ENCODE measurements at places on chromosomes 7 and 10. TPM values are rescaled to one million over a fixed set of nuclear protein-coding genes. Genes with fewer than 3 reads are reported as not detected.

- no peak overlapping the region for H3K27ac ChIP-seq
- H3K4me3 ChIP-seq = peak overlapping the region; percentile 51
- no peak for DNase-seq
Measured at GRCh38 chr10:124740369-124741280, 3.6 kb downstream of the FAM53B start.

GRCh38 chr10:21681156-21681555 lies 147.1 kb downstream of the MLLT10 start:
- H3K4me1 ChIP-seq = no peaks in the 10 kb centered on the region
- no peak overlapping the region for H3K4me3 ChIP-seq
- H3K27ac ChIP-seq = no peak overlapping the region
- no peak for DNase-seq

Gene OGDHL
- 1.0 TPM for total RNA-seq

Gene SORCS1
- total RNA-seq = not detected

GRCh38 chr7:106563466-106564150 lies 97.3 kb downstream of the CCDC71L start:
- H3K4me1 ChIP-seq = peaks cover 10% of the 10 kb centered on the region
- H3K27me3 ChIP-seq = no peaks in the 10 kb centered on the region
- no peak overlapping the region for H3K27ac ChIP-seq
- peak; percentile 26 for DNase-seq
- H3K36me3 ChIP-seq = peaks cover 3% of the 10 kb centered on the region

DNA sequence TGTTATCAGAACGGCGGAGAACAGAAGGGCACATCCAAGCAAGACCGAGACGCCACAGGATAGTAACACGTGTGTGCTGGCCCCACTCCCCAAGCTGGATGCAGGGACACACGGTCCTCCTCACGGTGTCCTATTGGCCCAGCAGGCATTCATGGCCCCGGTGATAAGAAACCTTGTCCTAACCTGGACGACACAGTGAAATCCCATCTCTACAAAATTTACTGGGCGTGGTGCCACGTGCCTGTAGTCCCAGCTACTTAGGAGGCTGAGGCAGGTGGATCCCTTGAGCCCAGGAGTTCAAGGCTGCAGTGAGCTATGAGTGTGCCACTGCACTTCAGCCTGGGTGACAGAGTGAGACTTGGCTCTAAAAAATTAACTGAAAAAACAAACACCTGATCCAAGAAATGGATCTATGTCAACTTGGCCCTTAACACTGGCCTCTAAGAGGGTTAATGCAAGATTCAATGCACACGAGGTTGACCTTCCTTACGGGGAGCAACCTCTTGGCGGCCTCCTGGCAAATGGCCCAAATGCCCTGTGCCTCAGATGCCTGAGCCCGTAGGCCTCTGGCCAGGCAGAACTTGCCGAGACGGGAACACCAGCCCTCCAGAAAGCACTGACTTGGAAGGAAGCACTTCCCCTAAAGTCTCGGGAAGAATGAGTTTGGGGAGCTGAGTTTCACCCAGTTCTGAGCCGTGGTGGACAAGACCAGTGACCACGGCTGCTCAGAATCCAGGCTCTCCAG lies 72.3 kb downstream of the ZRANB1 start:
- H3K27me3 ChIP-seq = no peaks in the 10 kb centered on the region
- no peak overlapping the region for H3K4me3 ChIP-seq
- no peak overlapping the region for H3K27ac ChIP-seq
- peaks cover 9% of the 10 kb centered on the region for H3K4me1 ChIP-seq
- DNase-seq = no peak
- peaks cover 6% of the 10 kb centered on the region for H3K36me3 ChIP-seq

GRCh38 chr10:119143657-119144056 lies 21.9 kb downstream of the SFXN4 start:
- peaks cover 4% of the 10 kb centered on the region for H3K36me3 ChIP-seq
- H3K27me3 ChIP-seq = no peaks in the 10 kb centered on the region
- no peak overlapping the region for H3K27ac ChIP-seq
- no peak overlapping the region for H3K4me3 ChIP-seq
- H3K4me1 ChIP-seq = no peaks in the 10 kb centered on the region

DNA sequence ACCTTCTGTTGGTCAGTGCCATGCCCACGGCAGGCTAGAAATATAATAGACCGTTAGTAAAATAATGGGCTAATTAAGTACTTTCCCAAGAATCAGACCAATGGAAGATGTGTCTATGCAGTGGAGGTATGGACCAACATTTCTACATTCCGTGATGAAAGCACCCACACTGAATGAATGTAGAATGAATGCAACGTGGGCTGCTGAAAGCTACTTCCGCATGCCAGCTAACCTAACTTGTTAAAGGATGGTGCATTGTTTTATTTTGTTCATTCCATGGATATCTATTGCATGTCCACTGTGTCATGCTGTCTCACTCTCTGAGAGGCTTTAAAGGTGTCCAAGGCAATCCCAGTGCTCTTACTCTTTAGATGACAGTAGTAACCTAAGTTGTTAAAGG lies 112.9 kb upstream of the CAV2 start:
- no peaks in the 10 kb centered on the region for H3K27me3 ChIP-seq
- H3K27ac ChIP-seq = no peak overlapping the region
- H3K4me1 ChIP-seq = peaks cover 16% of the 10 kb centered on the region
- DNase-seq = no peak

DNA sequence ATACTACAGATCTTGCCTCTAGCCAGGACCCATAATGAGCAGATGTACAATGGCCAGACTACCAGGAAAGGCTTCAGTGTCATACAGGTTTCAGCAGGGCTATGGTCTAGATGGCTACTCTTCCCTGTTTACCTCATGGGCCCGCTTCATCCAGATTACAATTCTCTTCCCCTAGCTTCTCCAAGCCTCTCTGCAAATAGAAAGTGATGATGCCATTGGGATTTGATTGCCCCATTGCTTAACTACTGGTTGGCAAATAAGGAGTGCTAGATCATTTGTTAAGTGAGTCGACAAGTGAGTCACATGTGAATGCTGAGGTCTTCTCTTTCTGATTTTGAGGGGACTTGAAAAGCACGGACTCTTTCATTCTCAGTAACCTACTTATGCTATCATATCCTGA lies 361.5 kb upstream of the LRRTM3 start:
- DNase-seq = no peak
- H3K4me3 ChIP-seq = no peak overlapping the region
- H3K27ac ChIP-seq = no peak overlapping the region
- no peaks in the 10 kb centered on the region for H3K4me1 ChIP-seq

DNA sequence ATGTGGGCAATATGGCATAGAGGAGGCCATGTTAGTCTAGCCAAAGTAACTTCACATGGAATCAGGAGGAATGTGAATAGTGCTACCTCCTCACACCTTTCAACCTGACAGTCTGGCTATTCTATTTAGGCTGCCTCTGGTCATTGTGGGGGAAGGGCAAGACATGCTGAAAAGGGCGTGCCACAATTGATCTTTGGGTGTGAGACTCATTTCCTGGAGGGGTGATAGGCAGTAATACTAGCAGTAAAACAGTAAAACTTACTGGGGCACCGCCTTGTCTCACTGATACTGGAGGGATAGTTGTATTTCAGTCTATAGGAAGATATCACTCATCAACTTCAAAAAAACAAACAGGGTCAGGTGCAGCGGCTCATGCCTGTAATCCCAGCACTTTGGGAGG lies 88.7 kb downstream of the TMEM168 start:
- H3K36me3 ChIP-seq = no peaks in the 10 kb centered on the region
- no peak for DNase-seq
- H3K27ac ChIP-seq = no peak overlapping the region
- H3K4me3 ChIP-seq = no peak overlapping the region
- no peaks in the 10 kb centered on the region for H3K27me3 ChIP-seq
- peaks cover 8% of the 10 kb centered on the region for H3K4me1 ChIP-seq

DNA sequence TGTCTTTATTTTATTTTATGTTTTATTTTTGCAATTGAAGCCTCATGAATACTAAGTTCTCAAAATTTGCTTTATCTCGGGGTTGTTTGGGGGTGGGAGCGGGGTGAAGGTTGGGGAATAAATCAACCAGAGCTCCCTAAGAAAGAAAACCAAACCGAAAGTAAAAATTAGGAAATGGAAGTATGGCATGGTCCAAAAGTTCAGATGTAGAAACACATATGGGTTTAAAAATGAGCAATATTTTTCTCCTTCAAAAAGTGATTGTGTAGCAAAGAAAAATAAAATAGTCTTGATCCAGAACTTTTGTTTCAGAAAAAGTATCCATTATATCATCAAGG lies 177.4 kb upstream of the PLXDC2 start:
- no peaks in the 10 kb centered on the region for H3K27me3 ChIP-seq
- H3K27ac ChIP-seq = no peak overlapping the region
- H3K4me1 ChIP-seq = no peaks in the 10 kb centered on the region
- peak overlapping the region; percentile 36 for H3K4me3 ChIP-seq
- no peaks in the 10 kb centered on the region for H3K36me3 ChIP-seq

Gene OTUD1
- 8.0 TPM for total RNA-seq

- peaks cover 40% of the 10 kb centered on the region for H3K4me1 ChIP-seq
- DNase-seq = no peak
- H3K36me3 ChIP-seq = no peaks in the 10 kb centered on the region
- no peak overlapping the region for H3K4me3 ChIP-seq
- no peaks in the 10 kb centered on the region for H3K27me3 ChIP-seq
Measured at GRCh38 chr7:123717689-123718088, 31.1 kb downstream of the WASL start.

GRCh38 chr7:82433507-82433906 lies 10.1 kb downstream of the CACNA2D1 start:
- no peaks in the 10 kb centered on the region for H3K4me1 ChIP-seq
- H3K36me3 ChIP-seq = no peaks in the 10 kb centered on the region
- H3K27me3 ChIP-seq = no peaks in the 10 kb centered on the region
- no peak for DNase-seq
- no peak overlapping the region for H3K27ac ChIP-seq
- no peak overlapping the region for H3K4me3 ChIP-seq

GRCh38 chr10:97228130-97228774 lies 42.5 kb upstream of the SLIT1 start:
- H3K27ac ChIP-seq = no peak overlapping the region
- no peaks in the 10 kb centered on the region for H3K4me1 ChIP-seq
- no peaks in the 10 kb centered on the region for H3K27me3 ChIP-seq
- H3K4me3 ChIP-seq = no peak overlapping the region
- H3K36me3 ChIP-seq = no peaks in the 10 kb centered on the region

- no peaks in the 10 kb centered on the region for H3K4me1 ChIP-seq
- no peak for DNase-seq
- H3K27me3 ChIP-seq = no peaks in the 10 kb centered on the region
- H3K27ac ChIP-seq = no peak overlapping the region
- peaks cover 30% of the 10 kb centered on the region for H3K36me3 ChIP-seq
- H3K4me3 ChIP-seq = no peak overlapping the region
Measured at GRCh38 chr7:74193054-74193453, 16.8 kb upstream of the LAT2 start.
